Fibroblast of skin of left biceps (primary cell): ENCODE measurements at places on chromosomes 13 and 19.

- no peak for DNase-seq
Measured at GRCh38 chr19:14118165-14119051, 846 bp upstream of the PRKACA start.

- no peak for DNase-seq
Measured at GRCh38 chr13:102461302-102461701, 59.5 kb upstream of the FGF14 start.

DNA sequence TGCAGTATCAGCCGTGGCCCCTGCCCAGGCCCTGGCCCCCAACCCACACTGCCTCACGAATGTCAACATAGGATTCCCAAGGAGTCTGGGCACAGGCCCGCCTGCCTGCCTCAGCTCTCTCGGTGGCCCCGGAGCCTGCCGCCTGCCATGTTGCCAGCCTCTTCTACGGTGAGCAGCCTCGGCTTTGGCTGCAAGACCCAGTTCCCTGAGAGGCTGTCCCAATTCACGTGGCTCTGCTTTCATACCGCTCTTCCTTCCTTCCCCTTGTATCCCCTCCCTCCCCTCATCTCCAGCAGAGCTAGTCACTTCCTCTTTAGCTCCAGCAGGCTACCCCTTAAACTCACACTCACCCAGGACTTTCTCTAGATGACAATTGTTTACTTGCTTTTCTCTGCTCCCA, 42.7 kb downstream of the SERP2 start:
- DNase-seq, result no peak

GRCh38 chr19:45643927-45644771, 5.0 kb upstream of the EML2 start:
- DNase-seq, result no peak

- DNase-seq, result peak; percentile 74
Measured at GRCh38 chr13:44306371-44307192, 67.0 kb upstream of the SERP2 start.

- peak; percentile 66 for DNase-seq
Measured at GRCh38 chr13:97257800-97258799, 36.0 kb downstream of the MBNL2 start.

GRCh38 chr13:98515818-98516465, 61.0 kb downstream of the STK24 start:
- no peak for DNase-seq

DNA sequence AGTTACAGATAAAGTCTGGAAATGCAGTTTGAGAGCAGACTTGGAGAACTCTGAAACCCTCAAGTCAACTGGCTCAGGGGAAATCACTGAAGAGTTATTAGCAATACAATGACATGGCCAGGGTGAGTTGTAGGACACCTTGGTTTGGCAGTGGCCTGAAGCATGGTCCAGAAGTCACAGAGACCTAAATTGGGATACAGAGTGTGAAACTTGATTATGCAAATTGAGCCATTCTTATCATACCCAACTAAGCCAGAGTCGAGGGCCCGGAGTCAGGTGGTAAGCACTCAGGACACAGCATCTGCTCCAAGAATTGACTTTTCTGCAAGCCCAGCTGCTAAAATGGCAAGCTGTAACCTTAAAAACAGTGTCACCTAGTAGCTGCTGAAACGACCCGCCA, 224.5 kb downstream of the DCLK1 start:
- no peak for DNase-seq

DNA sequence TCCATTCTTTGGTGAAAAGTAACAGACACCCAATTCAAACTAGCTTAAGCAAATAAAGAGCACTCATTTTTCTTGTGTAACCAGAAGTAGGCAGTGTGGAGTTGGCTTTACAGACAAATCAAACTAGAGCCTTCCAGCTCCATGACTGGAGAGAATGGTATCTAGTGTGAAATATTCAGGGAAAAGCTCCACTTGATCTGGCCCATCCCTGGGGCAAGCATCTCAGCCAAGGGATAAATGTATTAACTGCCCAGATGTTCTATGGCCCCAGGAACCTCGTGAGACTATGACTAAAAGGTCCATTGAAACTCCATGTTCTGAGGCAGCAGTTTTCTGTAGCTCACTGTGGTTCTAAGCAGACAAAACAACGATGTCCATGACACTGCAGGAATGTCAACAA, 49.9 kb downstream of the TBC1D4 start:
- DNase-seq, result no peak

DNA sequence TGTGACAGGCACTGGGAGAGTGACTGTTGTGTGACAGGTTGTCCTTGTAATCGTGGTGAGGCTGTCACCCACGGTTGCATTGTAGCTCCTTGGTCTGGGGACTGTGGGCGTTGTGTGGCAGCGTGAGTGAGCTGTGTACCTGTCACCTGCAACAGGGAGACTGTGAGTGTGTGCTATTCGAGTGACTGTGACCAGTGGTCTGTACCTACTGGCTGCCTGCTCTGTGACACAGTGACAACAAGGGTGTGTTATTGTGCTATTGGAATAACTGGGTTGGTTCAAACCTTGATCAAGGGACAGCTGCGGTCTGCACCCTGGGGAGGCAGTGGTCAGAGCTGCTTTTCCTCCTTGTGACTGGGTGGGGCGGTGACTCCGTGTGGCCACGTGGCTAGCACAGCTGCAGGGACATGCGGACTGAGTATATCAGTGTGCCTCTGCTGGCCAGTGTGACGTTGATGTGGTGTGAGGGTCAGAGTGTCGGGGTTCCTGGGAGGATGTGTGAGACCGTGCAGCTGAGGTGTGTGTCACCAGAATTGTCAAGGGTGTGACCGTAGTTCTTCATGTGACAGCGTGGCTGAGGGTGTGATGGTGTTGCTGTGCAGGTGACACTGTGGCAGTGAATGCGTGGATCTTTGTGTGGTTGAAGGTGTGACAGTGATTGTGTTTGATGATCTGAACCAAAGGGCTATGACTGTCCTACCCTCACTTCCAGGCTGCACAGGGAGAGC, 10.1 kb upstream of the NFIX start:
- DNase-seq, result no peak

- DNase-seq, result no peak
Measured at GRCh38 chr13:112331675-112332074, 44.5 kb upstream of the SPACA7 start.

DNA sequence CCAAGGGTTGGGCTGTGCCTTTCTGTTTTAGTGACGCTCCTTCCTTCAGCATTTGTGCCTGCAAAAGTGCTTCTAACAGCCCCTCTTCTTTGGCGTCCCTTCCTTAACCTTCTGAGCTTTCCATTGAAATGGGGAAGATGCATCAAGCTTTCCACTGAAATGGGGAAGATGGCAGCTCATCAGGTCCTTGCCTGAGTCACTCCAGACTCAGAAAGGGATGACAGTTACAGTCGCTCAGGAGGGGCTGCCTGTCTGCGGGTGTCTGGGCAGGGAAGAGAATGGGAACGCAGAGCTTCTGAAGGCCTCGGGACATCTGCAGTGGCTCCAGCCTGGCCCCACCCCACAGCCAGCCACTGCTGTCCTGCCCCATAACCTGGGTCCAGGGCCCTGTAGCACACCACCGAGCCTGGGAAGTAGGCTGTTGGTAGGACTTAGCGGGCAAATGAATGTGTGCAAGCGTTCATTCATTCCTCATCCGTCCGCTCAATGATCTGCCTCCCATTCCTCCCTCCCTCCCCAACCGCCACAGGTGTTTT, 9.8 kb downstream of the AP1M1 start:
- no peak for DNase-seq

DNA sequence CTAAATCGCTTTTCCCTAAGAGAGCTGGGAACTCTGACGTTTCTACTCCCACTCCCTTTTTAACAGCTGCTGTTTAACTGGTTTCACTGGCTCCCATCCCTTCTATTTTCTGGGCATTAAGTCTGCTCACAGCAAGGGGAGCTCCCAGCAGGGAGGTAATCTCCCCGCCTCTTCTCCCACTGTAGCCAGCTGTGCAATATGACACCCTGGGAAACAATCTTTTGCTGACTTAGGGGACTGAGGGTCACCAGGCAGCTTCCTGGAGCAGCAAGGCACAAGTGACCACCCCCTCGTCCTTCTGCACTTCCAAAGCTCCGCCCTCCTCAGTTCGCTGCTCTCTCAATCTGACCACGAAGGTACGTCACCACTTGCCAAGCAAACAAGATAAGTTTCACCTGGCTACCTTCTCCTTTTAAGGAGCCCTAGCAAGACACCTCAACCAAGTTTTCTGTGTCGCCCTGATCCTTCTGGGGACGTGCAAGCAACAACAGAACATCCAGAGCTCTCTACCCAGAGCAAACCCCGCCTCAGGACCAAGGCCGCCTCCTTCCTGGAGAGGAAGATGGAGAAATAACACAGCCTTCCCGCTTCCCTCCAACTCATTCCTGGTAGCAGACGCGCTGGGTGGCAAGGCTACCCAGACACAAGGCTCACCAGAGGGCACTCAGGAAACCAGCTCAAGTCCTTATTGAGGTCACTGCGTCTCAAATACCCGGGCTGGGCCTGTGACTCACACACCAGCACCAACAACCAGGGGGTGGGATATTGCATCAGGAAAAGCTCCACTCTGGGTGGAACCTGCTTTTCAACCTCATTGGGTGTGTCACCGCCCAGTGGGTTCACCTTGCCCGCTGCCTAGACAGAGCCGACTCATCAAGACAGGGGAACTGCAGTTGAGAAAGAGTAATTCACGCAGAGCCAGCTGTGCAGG, 92.4 kb downstream of the STK24 start:
- DNase-seq, result no peak

DNA sequence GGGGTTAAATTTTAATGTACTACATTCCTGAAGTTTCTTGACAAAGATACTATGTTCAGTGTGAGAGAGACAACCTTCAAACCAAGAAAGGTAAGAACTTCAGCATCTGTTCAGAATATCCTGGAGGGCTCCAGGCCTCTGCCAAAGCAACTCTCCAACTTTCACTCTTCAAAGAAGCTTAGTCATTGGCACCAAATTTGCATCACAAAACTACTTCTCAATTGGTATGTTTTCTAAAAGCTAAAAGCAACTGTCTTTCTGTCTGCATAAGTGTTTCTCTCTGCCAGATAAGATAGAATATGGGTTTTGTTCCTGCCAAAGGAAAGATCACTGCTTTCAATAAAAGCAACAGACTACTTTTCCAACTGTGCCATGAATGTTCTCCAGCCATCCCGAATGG, 187.4 kb downstream of the SUCLA2 start:
- no peak for DNase-seq

- DNase-seq, result no peak
Measured at GRCh38 chr19:48685583-48685982, 10.2 kb upstream of the FUT2 start.

DNA sequence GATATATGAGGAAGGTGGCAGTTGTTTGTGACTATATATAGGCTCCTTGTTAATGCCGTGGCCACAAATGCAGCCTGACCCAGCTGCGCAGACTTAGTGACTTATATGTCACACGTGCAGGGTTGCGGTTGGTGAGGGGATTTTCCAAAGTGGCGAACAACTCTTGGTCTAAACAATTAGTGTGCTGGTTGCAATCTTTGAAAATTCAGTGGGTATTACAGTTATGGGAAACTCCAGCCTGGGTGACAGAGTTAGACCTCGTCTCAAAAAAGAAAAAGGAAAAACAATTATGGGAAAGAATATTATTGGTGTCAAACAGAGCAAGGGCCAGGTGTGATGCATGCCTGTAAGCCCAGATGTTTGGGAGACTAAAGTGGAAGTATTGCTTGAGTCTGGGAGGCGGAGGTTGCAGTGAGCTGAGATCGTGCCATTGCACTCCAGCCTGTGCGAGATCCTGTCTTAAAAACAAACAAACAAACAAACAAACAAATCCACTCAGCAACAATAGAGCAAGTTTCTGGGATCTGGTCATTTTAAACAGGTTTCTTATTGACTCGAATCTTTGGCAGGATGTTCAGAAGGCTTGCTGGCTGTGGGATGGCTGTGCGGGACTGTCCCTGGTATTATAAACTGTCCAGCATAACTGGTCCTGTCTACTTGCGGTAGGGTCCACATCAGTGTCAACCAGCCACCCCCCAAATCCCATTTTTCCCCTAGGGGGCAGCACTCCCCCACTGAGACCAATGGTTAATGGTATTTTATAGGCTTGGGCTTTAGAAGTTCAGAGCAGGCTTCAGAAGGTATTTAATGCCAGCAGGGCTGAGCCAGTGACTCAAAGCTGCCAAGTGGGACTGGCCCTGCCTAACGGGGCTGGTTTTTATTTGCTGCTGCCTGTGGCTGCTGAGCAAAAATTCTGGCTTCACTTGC, 15.4 kb downstream of the RELB start:
- no peak for DNase-seq

GRCh38 chr19:35909684-35910035, 1.6 kb upstream of the TYROBP start:
- DNase-seq, result no peak

- no peak for DNase-seq
Measured at GRCh38 chr13:106488686-106489085, 46.8 kb downstream of the EFNB2 start.

DNA sequence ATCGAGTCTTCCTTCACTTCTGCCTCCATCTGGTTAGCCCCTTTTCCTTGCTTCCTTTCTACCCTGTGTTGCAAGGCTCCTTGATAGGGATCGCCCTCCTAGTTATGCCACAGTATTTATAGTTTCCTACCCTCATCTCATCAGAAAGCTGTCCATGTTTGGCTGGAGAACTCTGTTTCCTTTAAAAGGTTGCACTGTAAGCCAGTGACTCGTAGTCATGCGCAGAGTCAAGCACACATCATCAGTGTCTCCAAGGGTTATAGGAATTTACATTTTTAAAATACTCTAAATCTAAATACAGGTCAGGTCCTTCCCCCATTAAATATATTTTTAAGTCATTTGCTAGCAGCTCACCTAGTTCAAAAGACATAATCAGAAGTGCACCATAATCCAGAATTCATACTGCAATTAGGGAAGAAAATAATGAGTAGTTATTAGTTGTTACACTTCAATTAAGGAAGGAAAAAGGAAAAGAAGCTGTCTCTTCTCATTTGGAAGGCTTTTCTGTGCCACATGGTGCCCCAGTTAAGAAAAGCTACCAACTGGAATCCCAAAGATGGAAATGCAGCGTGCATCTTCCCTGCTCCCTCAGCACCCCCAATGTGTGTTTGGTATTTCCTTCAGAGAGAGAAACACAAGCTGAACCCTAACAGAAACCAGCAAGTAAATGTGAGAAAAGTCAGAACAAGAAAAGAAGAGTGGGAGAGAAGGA, 81.0 kb downstream of the GPR12 start:
- DNase-seq, result peak; percentile 18

- no peak for DNase-seq
Measured at GRCh38 chr13:38264363-38265131, 85.1 kb upstream of the UFM1 start.

GRCh38 chr13:73601708-73602107, 532.5 kb downstream of the KLF12 start:
- no peak for DNase-seq

GRCh38 chr13:87302931-87303330, 368.2 kb upstream of the SLITRK5 start:
- DNase-seq, result no peak

DNA sequence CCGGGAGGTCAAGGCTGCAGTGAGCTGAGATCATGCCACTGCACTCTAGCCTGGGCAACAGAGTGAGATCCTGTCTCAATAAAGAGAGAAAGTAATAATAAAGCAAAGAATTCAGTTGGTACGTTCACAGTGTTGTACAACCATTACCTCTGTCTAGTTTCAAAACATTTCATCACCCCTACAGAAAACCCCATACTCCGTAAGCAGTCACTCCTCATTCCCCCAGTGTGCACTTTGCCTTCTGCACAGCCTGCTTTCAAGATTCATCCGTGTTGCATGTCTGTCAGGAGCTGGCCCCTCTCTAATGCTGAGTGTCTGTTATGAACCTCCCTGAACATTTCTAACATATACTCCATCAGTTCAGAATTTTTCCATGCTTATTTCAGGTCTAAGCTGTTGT, 9.4 kb downstream of the POLD1 start:
- DNase-seq, result no peak
